Endothelial cell of umbilical vein (primary cell): ENCODE measurements at places on chromosomes 7 and 10. TPM values are rescaled to one million over a fixed set of nuclear protein-coding genes. Genes with fewer than 3 reads are reported as not detected.

NACAD gene
- total RNA-seq = 4.3 and 6.6 TPM in 2 replicates

LIPJ gene
- total RNA-seq = 0.09 TPM in 1 of 2 replicates, not detected in the other

KLF14 gene
- not detected in 2 replicates for total RNA-seq

EN2 gene
- total RNA-seq = not detected in 2 replicates

FOXP2 gene
- 2.7 and 3.3 TPM in 2 replicates for total RNA-seq

WNT8B gene
- not detected in 2 replicates for total RNA-seq

ZNF488 gene
- 0.28 and 0.38 TPM in 2 replicates for total RNA-seq

CALCR gene
- not detected in 2 replicates for total RNA-seq

SNX10 gene
- total RNA-seq = 0.80 and 1.2 TPM in 2 replicates

RALA gene
- 181 and 191 TPM in 2 replicates for total RNA-seq

ANKRD30A gene
- not detected in 2 replicates for total RNA-seq

UPK3BL2 gene
- 29.8 and 30.6 TPM in 2 replicates for total RNA-seq

MMS19 gene
- total RNA-seq = 80.9 and 95.2 TPM in 2 replicates

RASA4B gene
- total RNA-seq = 5.8 and 9.8 TPM in 2 replicates

RET gene
- total RNA-seq = 0.22 TPM in 1 of 2 replicates, not detected in the other

FAM25C gene
- not detected in 2 replicates for total RNA-seq

AKR1C4 gene
- not detected in 2 replicates for total RNA-seq

NODAL gene
- not detected in 2 replicates for total RNA-seq

GHRHR gene
- total RNA-seq = not detected in 2 replicates

HOXA7 gene
- total RNA-seq = 15.6 and 18.5 TPM in 2 replicates

TLX1 gene
- not detected in 2 replicates for total RNA-seq

TMEM273 gene
- 2.1 and 3.7 TPM in 2 replicates for total RNA-seq

CROT gene
- total RNA-seq = 5.7 and 6.6 TPM in 2 replicates

FAM13C gene
- 0.67 TPM in 1 of 2 replicates, not detected in the other for total RNA-seq

LIPN gene
- not detected in 2 replicates for total RNA-seq

LMTK2 gene
- 13.8 and 16.6 TPM in 2 replicates for total RNA-seq

PNPLA8 gene
- total RNA-seq = 17.6 and 19.9 TPM in 2 replicates

MMRN2 gene
- 169 TPM in 2 replicates for total RNA-seq
